ENCODE measurements at places on chromosomes 5 and 9. TPM values are rescaled to one million over a fixed set of nuclear protein-coding genes. Genes with fewer than 3 reads are reported as not detected.
A peak's percentile ranks its signal among the peaks of the same experiment; 100 is the strongest.

The CDC14B gene
- total RNA-seq = 16.2 TPM

The PFDN1 gene
- total RNA-seq = 15.5 TPM

The CLIC3 gene
- 0.37 TPM for total RNA-seq

The SLC45A2 gene
- total RNA-seq = 0.46 TPM

DNA sequence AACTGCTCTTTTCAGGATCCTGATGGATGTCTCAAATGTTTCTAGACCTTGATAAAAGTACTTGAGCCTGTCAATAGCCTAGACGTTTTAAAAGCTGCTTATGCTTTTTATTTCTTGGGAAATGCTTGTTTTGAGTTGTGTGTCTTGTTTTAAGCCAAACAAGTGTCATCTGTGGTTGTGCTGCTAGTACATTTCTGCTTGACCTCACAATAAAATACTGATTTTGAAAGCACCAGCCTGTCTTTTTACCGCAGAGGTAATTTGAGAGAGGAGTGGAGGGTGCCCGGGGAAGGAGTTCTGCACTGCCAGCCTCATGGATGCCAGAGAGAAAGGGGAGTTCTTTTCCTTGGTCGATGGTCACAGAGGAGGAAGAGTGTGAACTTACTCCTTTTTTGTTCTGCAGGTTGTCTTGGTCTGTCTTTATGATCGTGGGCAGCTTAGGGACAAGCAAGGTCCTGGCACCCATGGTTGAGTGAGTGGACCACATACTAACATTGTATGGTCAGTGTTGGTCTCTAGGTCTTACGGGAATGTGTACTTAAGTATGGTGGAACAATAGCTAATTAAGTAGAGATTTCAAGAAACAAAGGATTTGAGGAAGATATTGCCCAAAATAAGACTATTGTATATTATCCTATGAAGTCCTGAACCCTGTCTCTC lies 61.0 kb downstream of the TRIO start:
- no peaks in the 10 kb centered on the region for H3K27me3 ChIP-seq
- no peak overlapping the region for H3K4me3 ChIP-seq
- H3K36me3 ChIP-seq = no peaks in the 10 kb centered on the region
- peak overlapping the region; percentile 82 for H3K27ac ChIP-seq
- H3K4me1 ChIP-seq = peaks cover 36% of the 10 kb centered on the region

- no peak for DNase-seq
- no peaks in the 10 kb centered on the region for H3K27me3 ChIP-seq
- H3K4me1 ChIP-seq = no peaks in the 10 kb centered on the region
- H3K4me3 ChIP-seq = no peak overlapping the region
- H3K36me3 ChIP-seq = no peaks in the 10 kb centered on the region
Observed at GRCh38 chr9:27655441-27655840, 82.2 kb upstream of the C9orf72 start.

- no peaks in the 10 kb centered on the region for H3K27me3 ChIP-seq
- no peaks in the 10 kb centered on the region for H3K36me3 ChIP-seq
- DNase-seq = no peak
- H3K4me3 ChIP-seq = no peak overlapping the region
Observed at GRCh38 chr5:59485107-59485506, 408.4 kb downstream of the PDE4D start.

DNA sequence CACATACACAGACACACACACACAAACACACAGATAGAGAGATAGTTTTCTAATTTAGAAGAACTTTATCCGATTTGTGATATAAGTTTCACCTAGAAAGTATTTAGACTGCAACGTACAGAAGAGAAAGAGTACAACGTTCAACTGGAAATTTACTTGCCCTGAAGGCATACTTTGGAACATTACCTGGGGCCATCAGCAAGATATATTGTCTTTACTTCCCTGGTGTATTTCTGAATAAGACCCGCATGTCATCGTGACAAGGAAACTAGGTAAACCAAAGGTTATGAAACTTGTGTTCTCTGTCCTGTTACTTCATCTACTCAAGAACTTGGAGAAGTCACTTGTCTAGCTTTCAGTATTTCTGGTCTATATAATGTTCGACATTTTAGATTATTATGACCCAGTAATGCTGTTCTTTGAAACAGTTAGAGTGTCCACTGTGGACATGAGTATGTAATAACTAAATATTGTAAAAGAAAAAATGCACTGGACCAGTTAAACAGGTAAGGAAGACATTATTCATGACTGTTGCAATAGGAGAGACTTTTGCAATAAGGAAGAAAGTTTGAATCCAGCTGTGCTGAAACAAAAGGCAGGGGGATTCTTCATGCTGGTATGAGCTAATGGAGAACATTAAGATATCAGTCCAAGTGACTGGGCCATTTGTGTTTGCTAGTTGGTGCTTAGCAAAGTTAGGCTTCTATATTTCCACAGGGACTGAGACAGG lies 1791.1 kb downstream of the MAT2B start:
- H3K27ac ChIP-seq = no peak overlapping the region
- no peaks in the 10 kb centered on the region for H3K27me3 ChIP-seq
- no peaks in the 10 kb centered on the region for H3K4me1 ChIP-seq
- no peaks in the 10 kb centered on the region for H3K36me3 ChIP-seq

DNA sequence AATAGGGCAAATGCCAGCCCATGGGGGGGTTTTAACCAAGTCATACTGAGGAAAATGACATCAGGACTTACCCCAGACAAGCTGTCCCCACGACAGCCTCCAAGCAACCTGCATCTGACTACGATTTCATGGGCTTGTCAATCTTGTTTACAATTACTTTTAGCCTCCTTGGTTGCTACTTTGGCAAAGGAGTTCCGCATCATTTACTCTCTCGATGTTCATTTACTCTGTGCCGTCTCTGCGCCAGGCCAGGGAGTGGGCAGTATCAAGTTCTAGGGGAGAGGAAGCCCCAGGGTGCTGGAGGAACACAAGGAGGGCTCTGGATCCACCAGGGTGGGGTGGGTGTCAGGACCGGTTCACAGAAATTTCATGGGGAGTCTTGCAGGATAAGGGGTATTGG lies 23.9 kb downstream of the PTPN3 start:
- peaks cover 32% of the 10 kb centered on the region for H3K4me1 ChIP-seq
- no peaks in the 10 kb centered on the region for H3K27me3 ChIP-seq
- H3K36me3 ChIP-seq = no peaks in the 10 kb centered on the region
- no peak overlapping the region for H3K4me3 ChIP-seq

- no peak overlapping the region for H3K27ac ChIP-seq
- no peaks in the 10 kb centered on the region for H3K4me1 ChIP-seq
- DNase-seq = no peak
- no peak overlapping the region for H3K4me3 ChIP-seq
- H3K27me3 ChIP-seq = no peaks in the 10 kb centered on the region
Observed at GRCh38 chr5:150164211-150164980, 2.2 kb upstream of the CDX1 start.

- H3K4me1 ChIP-seq = no peaks in the 10 kb centered on the region
- H3K4me3 ChIP-seq = no peak overlapping the region
Observed at GRCh38 chr5:176639981-176640380, 7.3 kb upstream of the TSPAN17 start.

DNA sequence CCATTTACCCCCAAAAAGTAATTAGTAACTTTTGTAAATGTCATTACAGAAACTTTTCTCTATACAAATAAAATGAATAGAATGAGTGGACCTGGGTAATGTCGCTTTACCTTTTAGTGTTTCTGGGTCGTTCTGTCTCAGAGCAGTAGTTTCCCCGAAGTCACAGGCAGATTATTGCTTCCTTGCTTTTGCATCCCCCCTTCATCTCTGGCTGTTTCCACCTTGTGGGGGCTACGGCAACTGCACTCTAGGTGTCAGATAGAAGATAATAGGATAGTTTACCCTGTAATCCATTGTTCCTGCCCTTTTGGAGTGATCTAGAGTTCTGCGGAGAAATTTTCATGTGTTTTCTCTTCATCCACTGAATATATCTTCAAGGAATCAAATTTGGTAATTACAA lies 68.7 kb downstream of the PRR16 start:
- no peak overlapping the region for H3K27ac ChIP-seq
- no peaks in the 10 kb centered on the region for H3K27me3 ChIP-seq
- H3K4me3 ChIP-seq = no peak overlapping the region
- DNase-seq = no peak

DNA sequence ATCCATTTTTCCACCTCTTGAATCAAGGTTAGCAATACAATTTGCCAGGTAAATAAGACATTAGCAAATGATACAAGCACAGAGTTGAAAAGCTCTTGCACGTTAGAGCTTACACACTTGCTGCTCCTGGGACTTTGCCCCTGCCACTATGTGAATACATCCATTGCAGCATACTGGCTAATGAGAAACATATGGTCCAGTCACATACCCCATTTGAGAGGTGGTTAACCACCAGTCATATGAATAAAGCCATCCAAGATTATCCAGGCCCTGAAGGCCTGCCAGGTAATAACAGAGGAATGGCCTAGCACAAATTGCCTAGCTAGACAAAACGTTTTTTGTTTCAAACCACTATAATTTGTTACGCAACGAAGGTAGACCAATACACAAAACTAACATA lies 45.8 kb upstream of the FTMT start:
- H3K4me1 ChIP-seq = no peaks in the 10 kb centered on the region
- no peaks in the 10 kb centered on the region for H3K27me3 ChIP-seq
- no peaks in the 10 kb centered on the region for H3K36me3 ChIP-seq
- H3K4me3 ChIP-seq = no peak overlapping the region

DNA sequence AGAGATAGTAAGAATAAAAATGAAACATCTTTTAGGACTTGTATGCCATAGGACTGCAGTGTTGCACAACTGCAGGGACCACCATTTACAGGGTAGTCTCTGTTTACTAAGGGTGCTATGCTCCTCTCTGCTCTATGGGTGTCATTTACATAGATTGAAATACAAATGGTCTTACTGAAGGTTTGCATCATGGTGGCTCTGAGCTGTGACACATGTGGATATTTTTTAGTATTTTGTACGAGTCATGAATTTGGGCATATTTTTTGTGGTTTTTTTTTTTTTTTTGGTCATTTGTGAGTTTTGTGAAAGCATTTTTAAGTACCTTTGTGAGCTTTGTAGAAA lies 47.4 kb downstream of the CSNK1G3 start:
- no peaks in the 10 kb centered on the region for H3K36me3 ChIP-seq
- H3K27ac ChIP-seq = no peak overlapping the region
- H3K4me3 ChIP-seq = no peak overlapping the region

GRCh38 chr9:133919253-133920115 lies 72.6 kb downstream of the VAV2 start:
- no peaks in the 10 kb centered on the region for H3K27me3 ChIP-seq
- no peak overlapping the region for H3K4me3 ChIP-seq
- H3K36me3 ChIP-seq = no peaks in the 10 kb centered on the region
- H3K4me1 ChIP-seq = peaks cover 14% of the 10 kb centered on the region
- H3K27ac ChIP-seq = no peak overlapping the region
